ENCODE measurements at places on chromosomes 7 and 10.

DNA sequence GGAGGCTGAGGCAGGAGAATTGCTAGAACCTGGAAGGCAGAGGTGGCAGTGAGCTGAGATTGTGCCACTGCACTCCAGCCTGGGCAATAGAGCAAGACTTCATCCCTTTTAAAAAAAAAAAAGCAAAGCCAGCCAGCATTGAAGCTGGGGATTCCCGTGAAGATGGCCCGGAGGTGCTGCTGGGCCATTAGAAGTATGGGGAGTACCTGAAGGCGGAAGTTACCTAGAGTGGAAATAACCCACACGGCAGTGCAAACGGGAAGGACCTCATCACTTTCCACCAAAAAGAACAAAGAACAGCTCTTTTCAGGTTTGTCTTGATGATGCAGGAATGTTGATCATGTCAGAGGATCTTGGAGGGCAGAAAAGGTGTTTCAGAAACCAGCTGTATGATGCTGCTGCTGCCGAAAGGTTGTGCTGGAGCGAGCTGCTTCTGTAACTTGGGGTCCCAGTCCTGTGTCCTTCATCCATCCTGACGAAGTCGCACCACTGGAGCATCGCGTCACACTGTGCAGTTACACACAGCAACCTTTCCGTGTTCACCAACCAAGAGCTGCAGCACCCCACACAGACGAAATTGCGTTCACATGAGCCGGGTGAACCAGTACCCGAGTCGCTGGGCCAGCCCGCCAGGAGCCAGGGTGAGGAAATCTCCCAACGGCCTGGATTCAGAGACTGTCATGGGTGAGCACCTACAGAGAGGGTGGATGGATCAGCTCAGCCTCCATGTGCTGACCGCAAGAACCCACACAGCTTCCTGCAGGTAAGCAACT is 8.2 kb downstream of the ZFAND2A start:
- no peak for DNase-seq

DNA sequence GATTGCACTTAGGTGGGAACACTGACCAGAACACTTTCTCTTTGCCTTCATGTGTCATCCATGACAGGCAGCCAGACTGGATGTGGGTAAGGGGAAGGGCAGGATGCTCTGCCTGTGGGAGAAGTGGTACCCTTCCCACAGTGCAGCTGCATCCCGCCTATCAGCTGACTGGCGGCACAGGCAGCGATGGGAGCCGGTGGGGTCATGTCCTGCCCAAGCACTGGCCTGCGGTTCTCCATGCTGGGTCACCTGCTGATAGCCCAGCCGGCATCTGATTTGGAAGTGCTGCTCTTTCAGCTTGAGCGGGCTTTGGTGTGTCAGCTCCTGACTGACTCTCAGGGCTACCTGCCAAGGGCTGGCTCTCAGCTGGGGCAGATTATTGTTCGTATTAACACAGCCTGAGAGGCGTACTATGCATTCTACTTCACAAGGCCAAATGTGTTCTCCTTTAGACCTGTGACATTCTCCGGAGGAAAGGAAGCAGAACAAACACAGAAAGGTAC is 105.2 kb upstream of the PDLIM1 start:
- no peak for DNase-seq

DNA sequence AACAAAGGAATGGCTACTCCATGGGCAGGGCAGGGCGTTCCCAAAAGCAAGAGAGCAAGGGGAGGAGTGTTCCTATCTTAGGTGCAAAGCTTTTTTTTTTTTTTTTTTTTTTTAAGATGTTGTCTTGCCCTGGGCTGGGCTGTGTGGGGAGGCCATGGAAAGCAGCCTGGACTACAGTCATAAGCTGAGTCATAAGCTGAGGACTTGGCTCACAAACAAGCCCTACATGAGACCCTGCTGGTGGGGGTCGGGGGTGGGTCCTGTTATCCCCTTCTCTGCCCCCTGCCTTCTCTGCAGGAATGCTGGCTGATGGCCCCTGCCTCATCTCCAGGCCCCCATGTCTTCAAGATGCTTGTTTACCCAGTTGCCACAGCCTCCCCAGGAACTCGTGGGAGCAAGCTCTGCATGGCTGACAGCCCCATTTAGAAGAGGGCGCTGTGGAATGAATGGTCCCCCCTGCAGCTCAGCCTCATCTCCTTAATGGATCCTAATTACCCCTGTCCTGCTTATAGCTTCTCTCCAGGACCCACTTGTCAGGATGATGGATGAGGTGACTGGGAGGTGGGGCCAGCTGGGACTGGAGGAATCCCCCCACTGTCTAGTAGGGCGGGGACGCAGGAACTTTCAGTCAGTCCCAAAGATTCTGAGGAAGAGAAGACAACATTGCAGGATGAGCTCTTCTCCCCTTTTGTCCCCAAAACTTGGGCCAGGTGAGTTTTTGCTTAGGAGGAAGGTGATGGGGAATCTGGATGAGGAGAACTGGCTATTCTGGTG is 340.8 kb upstream of the PODXL start:
- no peak for DNase-seq

- DNase-seq = no peak
Observed at GRCh38 chr7:15011289-15011688, 108.7 kb upstream of the DGKB start.

DNA sequence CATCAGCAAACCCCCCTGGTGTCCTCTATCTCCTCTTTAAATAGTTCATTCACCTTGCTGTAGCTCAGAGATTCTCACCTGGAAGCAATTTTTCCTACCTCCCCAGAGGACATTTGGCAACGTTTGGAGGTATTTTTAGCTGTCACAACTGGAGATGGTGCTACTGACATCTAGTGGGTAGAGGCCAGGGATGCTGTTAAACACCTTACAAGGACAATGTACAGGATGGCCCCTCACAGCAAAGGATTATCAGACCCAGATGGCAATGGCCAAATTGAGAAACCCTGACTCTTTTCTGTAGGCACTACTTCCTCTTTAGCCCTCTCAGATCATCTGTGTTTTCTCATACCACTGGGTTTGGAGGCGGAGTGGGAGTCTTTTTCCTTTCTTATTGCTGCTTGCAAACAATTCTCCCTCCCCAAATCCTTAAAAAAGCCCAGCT is 13.2 kb upstream of the TRA2A start:
- no peak for DNase-seq

DNA sequence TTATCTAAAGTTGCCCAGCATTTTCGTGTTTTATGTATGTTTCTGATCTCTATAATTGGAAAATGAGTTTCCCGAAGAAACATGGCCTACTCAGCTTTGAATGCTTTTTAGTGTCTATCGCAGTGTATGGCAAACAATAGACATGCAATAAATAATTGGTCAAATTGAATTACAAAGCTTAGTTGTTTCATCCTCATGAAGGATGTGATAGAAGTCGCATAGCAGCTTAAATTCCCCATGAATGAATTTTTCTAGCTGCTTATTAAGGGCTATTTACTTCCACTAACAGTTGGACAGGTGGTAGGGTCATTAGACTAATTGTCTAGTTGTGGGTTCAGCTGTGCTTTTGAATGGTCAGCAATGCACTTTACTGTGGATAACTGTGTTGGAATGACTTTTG is 467.3 kb upstream of the MBL2 start:
- no peak for DNase-seq

DNA sequence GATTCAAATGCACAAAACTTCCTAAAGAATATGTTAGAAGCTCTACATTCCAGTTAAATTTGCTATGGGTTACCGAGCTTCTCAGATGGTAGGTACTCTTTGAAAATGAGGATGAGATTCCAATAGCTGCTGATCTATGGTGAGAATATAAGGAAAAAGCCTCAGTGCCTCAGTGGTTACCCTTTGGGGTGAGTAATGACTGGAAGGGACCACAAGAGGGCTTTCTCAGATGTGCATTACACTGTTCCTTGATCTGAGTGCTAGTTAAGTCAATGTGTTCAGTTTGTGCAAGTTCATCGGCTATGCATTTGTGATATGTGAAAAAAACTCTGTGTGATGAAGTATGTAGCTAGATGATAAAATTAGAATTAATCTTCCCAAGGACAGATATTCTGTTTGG is 3.5 kb downstream of the NRCAM start:
- DNase-seq = no peak

- no peak for DNase-seq
Observed at GRCh38 chr10:32341596-32341995, 5.4 kb downstream of the EPC1 start.

DNA sequence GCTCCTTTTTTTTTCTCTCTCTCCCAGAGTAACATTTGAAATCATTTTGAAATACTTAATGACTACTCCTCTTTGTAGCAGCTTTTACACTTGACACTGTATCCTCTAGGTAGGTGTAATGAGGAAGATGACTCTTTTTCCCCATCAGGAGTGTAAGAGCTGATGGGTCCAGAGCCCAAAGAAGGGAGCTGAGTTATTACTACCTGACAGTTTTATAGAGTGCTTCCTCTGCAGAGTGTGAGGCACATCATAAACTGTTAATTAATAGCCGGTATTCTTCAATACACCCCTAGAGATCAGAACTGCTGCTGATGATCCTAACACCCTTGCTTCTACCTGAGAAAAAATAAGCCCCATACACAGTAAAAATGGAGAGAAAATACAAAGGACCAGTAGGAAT is 279.8 kb upstream of the SEMA3A start:
- DNase-seq = no peak

GRCh38 chr10:69065406-69066361 is 22.2 kb upstream of the SRGN start:
- no peak for DNase-seq

GRCh38 chr10:132335189-132336063 is 3.4 kb downstream of the LRRC27 start:
- DNase-seq = no peak

GRCh38 chr10:92173996-92174395 is 116.9 kb downstream of the CPEB3 start:
- DNase-seq = no peak

- DNase-seq = no peak
Observed at GRCh38 chr10:88330174-88330573, 252.9 kb downstream of the RNLS start.

- no peak for DNase-seq
Observed at GRCh38 chr10:95920798-95921426, 13.1 kb downstream of the CC2D2B start.

- DNase-seq = no peak
Observed at GRCh38 chr10:56599201-56599600, 238.1 kb upstream of the ZWINT start.

DNA sequence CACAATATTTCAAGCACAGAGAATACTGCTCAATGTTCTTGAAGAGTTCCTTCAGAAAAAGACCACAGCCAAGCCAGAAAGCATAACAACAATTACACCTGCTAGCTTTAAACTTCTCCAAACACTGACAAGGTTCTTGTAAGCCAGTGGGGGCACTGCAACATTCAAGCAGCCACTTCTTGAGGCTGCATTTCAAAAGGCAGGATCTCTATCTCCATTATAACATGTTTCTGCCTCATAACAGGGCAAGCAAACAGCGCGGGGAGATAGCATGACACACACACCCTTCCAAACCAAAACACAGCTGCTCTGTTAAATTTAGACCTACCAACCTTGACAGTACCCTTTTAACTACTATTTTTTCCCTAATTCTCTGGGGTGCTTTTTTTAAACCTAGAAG is 30.8 kb downstream of the CHCHD3 start:
- no peak for DNase-seq

DNA sequence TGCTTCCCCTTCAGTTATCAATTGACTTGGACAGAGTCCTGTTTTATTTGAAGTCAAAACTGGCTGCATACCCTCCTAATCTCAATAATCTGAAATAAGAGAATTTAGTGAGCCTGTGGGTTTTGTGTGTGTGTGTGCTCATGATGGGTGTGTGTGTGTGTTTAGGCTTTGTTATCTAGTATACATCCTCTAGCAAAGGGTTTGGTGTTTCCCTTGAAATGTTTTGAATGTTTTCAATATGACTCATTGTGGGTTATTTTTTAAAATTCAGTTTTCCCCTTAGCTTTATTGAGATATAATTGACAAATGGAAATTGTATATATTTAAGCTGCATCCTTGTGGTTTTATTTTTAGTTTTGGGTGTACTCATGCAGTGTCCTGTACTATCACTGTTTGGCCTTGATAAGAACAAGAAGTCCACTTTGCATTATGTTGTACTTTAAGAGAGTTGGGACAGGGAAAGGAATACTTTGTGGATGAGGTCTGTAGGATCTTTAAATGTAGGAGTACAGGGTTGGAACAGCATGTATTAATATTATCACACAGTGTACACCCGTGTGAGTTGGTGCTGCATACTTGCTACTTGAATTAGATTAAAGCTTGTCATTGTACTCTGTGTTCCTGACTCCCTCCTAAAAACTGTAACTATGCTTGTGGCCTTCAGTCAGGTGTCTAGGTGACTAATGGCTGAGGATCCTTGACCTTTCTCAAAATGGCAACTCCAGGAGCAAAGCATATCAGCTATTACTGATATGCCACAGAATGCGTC is 58.3 kb downstream of the VCL start:
- DNase-seq = no peak

- DNase-seq = no peak
Observed at GRCh38 chr7:105245398-105246114, 143.2 kb downstream of the SRPK2 start.

- no peak for DNase-seq
Observed at GRCh38 chr10:103273041-103273441, 3.9 kb upstream of the INA start.

- no peak for DNase-seq
Observed at GRCh38 chr10:810351-810846, 120.9 kb upstream of the DIP2C start.

GRCh38 chr10:97764519-97764931 is 7.3 kb downstream of the SFRP5 start:
- DNase-seq = no peak

DNA sequence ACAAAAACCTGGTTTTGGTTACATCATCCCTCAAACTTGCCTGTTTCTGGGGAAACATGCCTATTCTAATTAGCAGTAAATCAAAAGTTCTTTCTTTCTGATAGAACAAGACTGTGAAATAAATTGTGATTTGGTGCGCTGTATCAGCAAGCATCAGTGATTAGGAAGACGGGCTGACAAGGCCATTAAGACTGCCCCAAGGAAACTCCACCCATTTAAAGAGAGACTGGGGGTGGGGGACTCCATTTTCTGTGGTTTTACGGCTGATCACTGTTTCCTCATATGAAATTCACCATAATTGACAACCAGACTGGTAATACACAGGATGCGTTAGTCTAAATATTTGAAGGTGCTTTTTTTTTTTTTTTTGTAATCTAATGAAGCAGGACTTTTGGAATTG is 68.7 kb downstream of the MBL2 start:
- no peak for DNase-seq

- DNase-seq = no peak
Observed at GRCh38 chr10:4217653-4218052, 432.6 kb upstream of the KLF6 start.
